ENCODE measurements at places on chromosomes 2 and 18. TPM values are rescaled to one million over a fixed set of nuclear protein-coding genes. Genes with fewer than 3 reads are reported as not detected.

DNA sequence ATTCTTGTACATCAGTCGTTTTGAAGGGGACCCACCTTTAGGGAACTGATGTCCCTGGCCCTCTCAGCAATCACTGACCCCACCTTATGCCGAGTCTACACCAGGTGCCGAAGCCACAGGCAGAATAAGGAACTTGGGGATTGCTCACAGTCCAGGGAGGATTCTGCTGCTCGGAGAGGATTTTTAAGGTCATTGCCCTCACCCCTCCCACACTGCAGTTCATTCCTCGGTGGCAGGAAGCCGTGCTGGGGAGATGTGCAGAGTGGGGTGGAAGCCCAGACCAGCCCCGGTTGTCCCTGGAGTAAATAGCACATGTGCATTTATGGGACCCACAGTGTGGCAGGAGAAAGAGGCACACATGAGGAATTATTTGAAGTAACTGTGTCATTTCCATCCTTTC is 50.4 kb downstream of the PLB1 start:
- no peak for DNase-seq
- peaks cover 2% of the 10 kb centered on the region for H3K4me1 ChIP-seq
- no peak overlapping the region for H3K4me3 ChIP-seq
- H3K27ac ChIP-seq, result no peak overlapping the region
- H3K27me3 ChIP-seq, result no peaks in the 10 kb centered on the region
- H3K36me3 ChIP-seq, result no peaks in the 10 kb centered on the region

DNA sequence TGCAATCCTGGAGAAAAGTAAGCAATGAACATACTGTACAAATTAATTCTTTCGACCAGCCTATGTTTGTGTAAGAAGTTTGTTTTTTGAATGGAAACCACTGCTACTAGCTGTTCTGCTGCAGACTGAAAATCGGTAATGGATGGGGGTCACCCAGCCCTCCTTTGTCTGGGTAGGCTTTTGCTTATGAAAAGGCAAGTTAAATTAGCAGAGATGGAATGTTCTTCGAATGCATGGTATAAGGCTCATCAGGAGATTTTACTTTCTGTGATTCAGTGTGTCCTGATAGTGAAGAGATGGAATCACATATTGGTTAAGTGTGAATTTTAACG is 53.8 kb downstream of the EEF1B2 start:
- no peak overlapping the region for H3K4me3 ChIP-seq
- no peaks in the 10 kb centered on the region for H3K27me3 ChIP-seq
- no peak overlapping the region for H3K27ac ChIP-seq
- DNase-seq, result no peak
- no peaks in the 10 kb centered on the region for H3K4me1 ChIP-seq
- H3K36me3 ChIP-seq, result no peaks in the 10 kb centered on the region

- H3K4me1 ChIP-seq, result peaks cover 3% of the 10 kb centered on the region
- H3K4me3 ChIP-seq, result no peak overlapping the region
- DNase-seq, result no peak
- H3K27ac ChIP-seq, result no peak overlapping the region
Observed at GRCh38 chr2:43138441-43138840, 88.0 kb downstream of the ZFP36L2 start.

GRCh38 chr2:151523850-151524249 is 114.1 kb downstream of the RIF1 start:
- no peak overlapping the region for H3K4me3 ChIP-seq
- no peak for DNase-seq
- H3K36me3 ChIP-seq, result no peaks in the 10 kb centered on the region
- H3K27me3 ChIP-seq, result no peaks in the 10 kb centered on the region
- no peaks in the 10 kb centered on the region for H3K4me1 ChIP-seq

DNA sequence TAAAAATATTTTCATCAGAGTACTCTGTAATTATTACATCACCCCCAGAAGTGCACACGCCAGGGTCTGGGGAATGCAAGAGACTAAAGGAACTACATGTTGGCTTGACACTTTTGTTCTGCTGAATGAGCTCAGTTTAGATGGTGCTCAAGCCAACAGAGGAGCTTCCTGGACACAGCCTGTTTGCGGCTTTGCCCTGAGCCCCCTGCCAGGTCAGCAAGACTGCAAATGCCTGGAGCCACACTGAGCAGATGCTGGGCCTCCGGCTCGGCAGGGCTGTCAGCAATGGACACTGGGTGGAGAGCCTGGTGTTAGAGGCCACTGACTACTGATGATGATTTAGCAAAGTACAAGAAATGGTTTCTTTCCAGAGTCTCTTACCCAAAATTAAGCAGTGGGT is 31.9 kb downstream of the PTPN18 start:
- no peaks in the 10 kb centered on the region for H3K36me3 ChIP-seq
- no peaks in the 10 kb centered on the region for H3K27me3 ChIP-seq
- H3K4me3 ChIP-seq, result no peak overlapping the region
- no peak overlapping the region for H3K27ac ChIP-seq

- H3K27ac ChIP-seq, result no peak overlapping the region
- no peaks in the 10 kb centered on the region for H3K36me3 ChIP-seq
- no peak overlapping the region for H3K4me3 ChIP-seq
- no peaks in the 10 kb centered on the region for H3K27me3 ChIP-seq
- H3K4me1 ChIP-seq, result no peaks in the 10 kb centered on the region
Observed at GRCh38 chr2:100615886-100616285, 53.1 kb downstream of the PDCL3 start.

- H3K36me3 ChIP-seq, result no peaks in the 10 kb centered on the region
- DNase-seq, result no peak
- no peaks in the 10 kb centered on the region for H3K27me3 ChIP-seq
- H3K4me1 ChIP-seq, result no peaks in the 10 kb centered on the region
Observed at GRCh38 chr2:203566161-203566560, 31.1 kb upstream of the RAPH1 start.

GRCh38 chr18:34280653-34281052 is 55.9 kb upstream of the NOL4 start:
- no peak overlapping the region for H3K4me3 ChIP-seq
- no peaks in the 10 kb centered on the region for H3K4me1 ChIP-seq
- H3K27me3 ChIP-seq, result no peaks in the 10 kb centered on the region
- H3K27ac ChIP-seq, result no peak overlapping the region
- DNase-seq, result no peak

The FSIP2 gene
- total RNA-seq, result 0.05 TPM

Measured in liver (tissue), 10 donors.